A172 (cell line): ENCODE measurements at places on chromosomes 12 and 14.

- no peak for DNase-seq
These were observed 18.3 kb upstream of the OXA1L start for GRCh38 chr14:22748206-22748605.

- no peak for DNase-seq
These were observed 465.0 kb upstream of the ATP2B1 start for GRCh38 chr12:90173499-90174197.

DNA sequence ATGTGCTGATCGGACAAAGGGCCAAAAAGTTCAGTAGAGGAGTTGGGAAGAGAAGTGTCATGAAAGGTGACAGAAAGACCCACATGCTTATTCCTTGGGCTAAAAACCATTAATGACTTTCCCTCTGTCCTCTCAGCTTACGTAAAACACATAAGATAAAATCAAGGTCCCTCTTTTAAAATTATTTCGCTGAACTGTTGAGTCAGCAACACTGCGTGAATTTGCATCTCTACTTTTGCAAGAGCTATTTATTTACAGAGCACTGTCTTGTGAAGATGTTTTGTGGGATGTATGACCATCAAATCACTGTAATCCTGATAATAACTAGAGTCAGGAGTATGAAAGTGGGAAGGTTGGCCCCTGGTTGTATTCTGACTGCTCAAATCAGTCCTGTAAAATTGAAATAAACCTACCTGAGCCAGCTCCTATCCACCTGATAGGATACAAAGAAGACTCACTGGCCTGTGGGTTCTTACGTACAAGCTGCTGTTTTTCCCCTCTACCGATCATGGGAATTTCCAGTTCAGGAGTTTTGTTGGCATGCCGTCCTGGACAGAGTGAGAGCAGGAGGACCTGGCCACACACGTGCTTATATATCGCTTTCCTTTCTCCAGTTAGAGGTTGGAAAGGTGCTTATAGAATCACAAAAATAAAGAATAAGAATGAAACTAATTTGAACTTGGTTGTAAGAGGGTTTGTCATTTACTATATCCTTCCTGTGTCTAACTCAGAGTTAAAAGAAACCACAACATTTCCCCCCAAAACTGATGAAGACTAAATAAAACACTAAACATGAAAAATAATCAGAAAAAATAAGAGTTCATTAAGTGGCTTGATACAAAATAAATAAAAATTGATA, 42.9 kb downstream of the IFNG-AS1 start:
- DNase-seq = no peak

- DNase-seq = no peak
These were observed 38.6 kb downstream of the TBC1D15 start for GRCh38 chr12:71878208-71878607.

- DNase-seq = peak; percentile 37
These were observed 1.2 kb upstream of the CLEC2B start for GRCh38 chr12:9870286-9870866.

GRCh38 chr12:51851413-51852124, 3.1 kb upstream of the FIGNL2 start:
- no peak for DNase-seq

DNA sequence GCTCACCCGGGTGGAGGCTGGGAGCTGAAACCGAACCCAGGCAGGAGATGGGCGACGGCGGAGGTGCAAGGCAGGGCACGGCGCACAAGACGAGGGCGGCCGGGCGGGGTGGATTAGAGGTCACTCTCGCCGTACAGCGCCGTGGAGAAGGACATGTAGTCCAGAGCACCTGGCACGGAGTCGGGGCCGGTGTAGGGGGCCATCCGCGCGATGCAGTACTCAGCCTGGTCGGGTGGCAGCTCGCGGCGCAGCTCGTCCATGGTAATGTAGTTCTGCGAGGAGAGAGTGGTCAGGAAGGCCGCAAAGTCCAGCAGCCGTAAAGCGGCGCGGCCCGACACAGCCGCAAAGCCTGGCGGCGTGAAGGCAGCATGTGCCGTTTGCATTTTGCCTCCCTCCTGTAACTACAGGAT, 81.9 kb upstream of the ZFP36L1 start:
- DNase-seq = no peak

GRCh38 chr14:59627011-59627520, 50.5 kb upstream of the CCDC175 start:
- DNase-seq = no peak

DNA sequence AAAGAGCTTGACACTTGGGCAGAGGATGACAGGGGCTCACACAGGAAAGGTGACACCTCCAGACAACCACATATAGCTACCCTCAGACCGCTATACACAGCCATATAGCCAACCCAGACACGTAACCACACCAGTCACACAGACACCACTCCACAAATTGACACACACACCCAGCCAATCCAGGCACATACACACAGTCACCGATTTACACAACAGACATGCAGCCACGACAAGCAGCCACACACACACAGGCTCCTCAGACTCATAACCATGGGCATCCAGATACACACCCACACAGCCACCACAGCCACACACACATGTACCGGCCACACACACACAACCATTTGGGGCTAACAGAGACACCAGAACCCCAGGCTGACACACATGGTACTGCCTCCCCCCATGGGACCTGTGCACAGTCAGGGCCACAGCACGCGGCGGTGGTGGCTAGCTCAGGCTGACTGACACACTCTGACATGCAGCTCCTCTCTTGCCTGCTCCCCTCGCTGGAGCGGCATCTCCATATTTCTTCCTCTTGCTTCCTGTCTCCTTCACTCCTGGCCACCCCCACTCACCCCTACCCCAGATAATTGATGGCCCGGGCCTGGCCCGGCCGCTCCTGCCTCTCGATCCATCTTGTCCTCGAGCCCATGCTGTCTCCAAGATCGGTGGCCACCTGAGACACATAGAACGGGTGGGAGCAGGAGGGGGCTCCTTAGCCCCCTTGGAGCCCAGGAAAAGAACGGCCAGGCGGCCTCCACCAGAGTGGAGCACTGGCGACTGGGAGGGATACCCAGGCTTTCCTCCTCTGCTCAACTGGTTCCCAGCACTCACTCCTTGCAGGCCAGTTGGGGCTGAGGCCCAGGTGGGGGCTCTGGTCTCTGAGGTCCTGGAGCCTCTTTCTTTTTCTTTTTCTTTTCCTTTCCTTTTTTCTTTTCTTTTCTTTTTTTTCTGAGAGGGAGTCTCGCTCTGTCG, 6.0 kb upstream of the SHMT2 start:
- no peak for DNase-seq

DNA sequence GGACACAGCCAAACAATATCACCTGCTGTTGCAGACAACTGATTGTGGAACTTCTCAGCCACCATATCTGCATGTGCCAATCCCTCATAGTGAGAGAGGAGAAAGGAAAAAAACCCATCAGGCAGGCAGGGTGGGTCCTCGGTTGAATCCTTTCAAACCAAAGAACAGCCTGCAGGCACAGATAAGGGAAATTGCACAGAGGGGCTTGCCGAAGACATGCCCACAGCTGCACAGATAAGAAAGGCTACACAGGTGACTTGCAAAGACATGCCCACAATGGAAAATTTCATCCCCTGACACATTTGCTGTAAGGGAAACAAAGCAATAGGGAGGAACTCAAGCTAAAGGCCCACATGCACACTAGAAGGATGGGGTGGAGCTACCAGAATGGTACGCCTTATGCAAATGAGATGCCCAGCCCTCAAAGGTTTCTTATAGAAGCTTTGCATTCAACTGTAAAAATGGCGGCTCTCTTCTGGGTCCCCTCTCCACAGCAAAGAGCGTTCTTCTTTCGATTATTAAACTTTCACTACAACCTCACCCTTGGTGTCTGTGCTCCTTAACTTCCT, 170.0 kb upstream of the TMPO start:
- no peak for DNase-seq

GRCh38 chr14:50070840-50071548, 45.4 kb downstream of the VCPKMT start:
- no peak for DNase-seq

DNA sequence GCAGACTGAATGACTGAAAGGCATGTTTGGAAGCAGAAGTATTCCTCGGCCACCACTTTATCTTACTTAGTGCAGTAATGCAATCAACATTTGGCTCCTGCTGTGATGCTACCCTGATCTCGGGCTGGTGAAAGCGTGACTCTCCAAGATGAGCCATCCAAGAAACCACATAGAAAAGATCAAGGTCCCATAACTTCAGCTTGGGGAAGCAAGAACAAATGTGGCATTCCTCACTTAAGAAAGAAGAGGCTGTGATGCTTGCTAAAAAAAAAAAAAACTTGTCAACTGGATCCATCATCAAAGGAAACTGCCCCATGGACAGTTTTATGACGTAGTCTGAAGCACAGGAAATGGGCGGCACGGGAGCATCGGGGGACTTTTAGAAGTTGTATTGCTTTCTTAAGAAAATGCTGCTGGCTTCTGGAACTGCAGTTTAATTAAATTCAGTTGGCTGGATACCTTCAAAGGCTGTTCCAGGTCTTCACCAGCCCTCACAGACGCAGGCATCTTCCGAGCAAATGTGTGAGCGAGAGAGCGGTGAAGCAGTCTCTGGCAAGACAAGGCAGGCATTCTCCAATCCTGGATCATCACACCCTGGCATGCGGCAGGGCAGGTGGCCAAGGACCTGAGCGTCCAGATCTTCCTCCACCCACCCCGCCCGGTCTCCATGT, 38.2 kb upstream of the MAP1LC3B2 start:
- DNase-seq = peak; percentile 62

- DNase-seq = no peak
These were observed 15.7 kb downstream of the CLEC4C start for GRCh38 chr12:7731486-7731885.

DNA sequence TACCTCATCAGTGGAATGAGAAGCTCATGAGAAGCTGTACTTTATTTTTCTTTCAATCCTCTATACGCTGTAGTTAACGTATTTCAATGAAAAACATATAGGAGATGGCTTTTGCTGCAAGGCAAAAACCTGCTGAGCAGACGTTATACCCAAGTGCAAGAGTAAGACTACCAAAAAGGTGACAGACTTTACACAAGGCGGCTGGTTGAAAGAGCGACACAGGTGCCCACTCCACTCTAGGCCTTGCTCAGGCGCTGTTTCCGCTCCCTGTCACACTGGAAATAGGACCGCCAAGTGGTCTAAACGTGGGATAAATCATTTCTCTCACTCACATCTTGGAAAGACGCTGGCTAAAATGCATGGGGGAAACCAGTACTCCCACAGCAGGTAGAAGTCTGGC, 54.5 kb downstream of the PPP2R5C start:
- no peak for DNase-seq

- no peak for DNase-seq
These were observed 76.2 kb downstream of the PDZRN4 start for GRCh38 chr12:41264281-41264680.

DNA sequence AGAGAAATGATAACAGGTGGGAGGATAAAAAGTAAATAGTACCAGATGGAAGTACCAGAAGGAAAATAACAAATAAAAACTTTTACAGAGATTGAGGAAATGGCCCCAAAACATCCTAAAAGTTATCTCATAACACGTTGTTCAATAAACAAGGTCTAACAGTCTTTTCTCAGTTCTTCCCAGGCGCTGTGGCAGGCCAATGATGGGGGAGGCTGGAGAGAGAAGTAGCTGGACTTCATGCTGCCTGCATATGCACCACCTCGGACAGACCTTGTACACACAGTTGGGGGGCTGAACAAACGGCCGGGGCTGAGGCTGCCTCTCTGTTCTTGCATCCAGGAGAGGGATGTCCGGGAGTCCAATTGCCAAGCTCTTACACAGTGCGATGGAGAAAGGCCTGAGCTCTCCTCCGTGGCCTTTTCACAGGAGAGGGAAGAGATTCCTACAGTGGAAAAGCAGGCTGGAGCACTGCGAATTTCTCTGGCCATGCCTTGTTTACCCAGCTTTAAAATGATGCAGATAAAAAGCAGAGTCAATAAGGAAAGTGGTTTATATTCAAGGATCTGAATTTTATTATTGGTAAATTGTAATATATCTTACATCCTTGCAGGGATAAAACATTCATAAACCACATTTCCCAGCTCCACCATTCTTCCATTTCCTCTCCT, 109.8 kb downstream of the PHLDA1 start:
- DNase-seq = no peak

DNA sequence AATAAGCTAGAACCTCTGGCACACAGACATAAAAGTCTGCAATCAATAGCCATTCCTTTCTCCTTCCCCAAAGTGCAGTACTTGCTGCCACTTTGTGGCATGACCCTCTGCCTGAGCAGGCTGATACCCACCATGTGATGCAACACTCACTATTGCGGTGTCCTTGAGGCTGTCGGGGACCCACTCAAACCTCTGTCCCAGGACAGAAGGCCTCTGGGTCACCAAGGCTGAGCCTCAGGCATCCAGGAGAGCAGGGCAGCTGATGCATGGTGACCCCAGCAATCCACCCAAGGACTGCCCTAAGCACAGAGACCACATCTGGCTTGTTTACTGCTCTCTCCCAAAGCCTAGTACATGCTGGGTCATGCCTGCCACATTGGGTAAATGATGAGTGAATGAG, 114.2 kb downstream of the DPF3 start:
- no peak for DNase-seq

DNA sequence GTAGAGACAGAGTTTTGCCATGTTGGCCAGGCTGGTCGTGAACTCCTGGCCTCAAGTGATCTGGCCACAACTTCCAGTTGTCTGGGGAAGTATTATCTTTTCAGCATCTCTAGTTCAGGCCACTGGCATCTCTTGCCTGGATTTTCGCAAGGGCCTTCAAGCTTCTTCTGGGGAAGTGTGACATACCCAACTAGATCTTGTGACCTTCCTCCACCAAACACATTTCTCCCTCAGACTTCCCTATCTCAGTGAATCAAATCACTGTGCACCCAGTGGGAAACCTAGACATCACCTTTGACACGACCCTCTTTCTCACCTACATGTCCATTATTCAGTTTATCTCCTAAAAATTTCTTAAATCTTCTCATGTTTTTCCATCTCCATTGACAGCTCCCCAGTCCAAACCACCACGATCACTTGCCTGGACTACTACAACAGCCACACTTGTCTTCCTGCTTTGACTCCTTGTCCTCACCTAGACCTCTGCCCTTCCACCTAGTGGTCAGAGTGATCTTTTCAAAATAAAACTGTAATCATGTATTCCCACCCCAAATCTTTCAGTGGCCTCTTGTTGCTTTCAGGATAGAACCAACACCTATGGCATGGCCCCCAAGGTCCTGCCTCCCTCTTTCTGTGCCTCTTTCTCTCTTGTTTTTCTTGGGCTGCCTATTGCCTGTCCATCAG, 3.3 kb downstream of the EEF1AKMT3 start:
- DNase-seq = no peak

- DNase-seq = no peak
These were observed 55.4 kb upstream of the PSMA6 start for GRCh38 chr14:35236806-35237205.
